ENCODE measurements at places on chromosomes 5 and 9.

DNA sequence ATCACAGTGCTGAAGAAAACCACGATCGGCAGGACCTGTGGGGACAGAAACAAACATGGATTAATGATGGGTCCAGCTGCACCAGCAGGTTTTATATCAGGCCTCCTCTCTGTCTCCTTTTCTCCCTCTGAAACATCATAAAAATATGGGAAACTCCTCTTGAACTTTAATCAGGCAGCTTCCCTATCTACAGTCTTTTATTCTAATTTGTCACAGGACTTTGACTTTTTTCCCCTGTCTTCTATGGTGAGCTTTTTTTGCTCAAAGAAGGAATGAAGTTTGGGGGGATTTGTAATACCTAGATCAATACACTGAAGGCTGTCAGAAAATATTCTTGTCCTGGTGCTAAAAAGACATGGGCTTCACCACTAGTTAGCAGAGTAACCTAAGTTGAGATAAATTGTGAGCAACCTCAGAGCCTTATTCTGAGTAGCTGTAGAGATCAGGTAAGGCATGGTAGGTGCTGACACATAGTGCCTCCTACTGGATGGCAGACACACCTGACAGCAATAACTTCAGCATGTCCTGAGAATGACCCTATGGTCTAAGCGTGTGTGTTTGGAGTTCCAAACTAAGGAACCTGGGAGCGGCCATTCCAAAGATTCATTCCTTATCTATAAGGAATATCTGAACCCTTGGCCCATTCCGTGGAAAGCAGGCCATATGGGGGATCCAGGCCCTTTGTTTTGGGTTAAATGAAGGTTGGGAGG is 46.2 kb downstream of the SLC28A3 start:
- DNase-seq: no peak

DNA sequence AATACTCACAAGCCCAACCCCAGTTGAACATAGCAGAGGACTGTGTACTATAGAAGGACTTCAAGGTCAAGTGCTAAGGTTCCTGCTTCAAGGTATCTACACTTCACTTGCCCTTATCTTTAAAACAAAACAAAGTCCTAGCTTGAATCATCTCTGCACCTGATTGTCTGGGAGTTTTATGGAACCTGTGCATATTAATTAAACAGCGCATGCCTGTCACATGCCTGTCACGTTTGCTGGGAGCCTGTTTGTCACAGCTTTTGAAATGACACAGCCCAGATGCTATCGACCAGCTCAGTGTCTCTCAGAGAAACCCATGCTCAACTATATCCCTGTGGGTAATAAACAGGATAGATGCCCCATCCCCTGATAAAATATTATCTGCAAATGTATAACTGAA is 476.0 kb downstream of the ZSWIM6 start:
- DNase-seq: no peak

GRCh38 chr9:82895822-82896110 is 167.2 kb downstream of the RASEF start:
- DNase-seq: no peak

GRCh38 chr5:113235884-113236283 is 198.9 kb downstream of the TSSK1B start:
- no peak for DNase-seq

DNA sequence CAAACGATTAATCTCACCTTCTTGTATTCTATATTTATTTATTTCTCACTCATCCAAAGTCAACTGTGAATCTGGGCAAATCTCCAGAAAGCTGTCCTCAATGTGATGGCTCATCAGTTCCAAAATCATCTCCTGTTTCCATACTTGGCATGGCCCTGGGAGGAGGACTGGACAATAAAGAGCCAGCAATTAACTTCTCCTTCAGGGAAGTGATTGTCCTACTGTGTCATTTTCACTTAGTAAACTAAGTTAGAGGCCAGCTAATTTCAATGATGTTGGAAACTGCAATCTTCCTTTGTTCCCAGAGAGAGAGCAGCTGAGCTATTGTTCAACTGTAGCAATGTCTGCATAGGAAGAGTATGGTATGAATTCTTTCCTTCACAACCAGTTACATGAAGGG is 17.5 kb downstream of the CDH12 start:
- DNase-seq: no peak

DNA sequence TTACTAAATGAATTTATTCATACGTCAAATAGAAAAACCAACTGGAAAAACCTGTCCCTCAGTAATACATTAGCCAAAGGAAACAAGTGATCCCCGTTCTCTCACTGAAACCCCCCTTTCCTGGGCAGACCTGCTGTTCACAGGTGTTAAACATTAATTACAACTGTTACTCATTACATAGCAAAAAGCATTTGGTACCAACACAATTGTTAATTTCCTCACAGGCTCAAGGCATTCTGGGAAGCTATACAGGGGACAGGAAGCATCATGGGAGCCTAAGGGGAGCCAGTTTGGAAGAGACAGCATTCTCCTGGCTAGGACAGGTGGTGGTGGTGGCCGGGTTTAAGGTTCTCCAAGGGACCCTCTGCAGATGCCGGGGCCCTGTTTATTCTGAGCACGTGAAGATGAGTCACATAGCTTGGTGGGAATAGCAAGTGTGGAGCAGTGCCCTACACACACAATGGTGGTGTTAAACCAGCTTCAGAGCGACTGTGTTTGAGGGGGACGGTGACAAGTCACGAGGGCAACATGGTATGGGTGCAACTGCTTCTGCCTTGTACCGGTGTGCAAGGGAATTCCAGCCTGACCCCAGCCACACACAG is 62.6 kb upstream of the SLC25A51 start:
- peak; percentile 55 for DNase-seq

DNA sequence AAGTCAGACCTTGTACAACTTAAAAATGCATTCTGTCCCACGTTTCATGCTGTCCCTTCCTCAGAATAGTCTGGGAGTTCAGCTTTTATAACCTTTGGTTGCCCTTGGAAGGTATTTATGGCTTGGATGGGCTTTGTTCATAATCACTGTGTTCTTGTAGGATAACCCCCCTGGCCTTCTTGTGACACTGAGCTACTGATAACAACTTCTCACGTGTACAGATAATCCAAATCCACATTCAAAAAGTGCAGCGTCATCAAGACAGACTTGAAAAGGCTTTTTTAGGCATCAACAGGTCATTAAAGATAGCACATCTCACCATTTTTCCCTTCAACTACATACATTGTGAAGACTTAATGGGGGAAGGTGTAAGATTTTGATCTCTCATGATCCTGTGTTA is 42.0 kb downstream of the SLC1A3 start:
- DNase-seq: no peak

DNA sequence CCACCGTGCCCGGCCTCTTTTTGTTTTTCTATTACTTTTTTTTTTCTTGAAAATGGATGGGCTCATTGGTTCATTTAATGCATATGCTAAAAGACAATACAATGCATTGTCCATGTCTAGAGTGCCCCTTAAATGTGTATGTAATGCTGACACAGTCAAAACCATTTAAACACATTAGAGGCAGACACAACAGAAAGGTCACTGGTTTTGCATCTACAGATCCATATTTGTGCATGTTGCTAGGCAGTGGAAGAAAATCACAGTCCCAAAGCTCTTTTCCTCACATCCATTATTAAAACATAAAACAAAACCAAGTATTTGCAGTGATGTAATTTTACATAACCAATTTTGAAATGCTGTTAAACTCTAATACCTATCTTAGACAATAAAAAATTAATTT is 389.0 kb downstream of the TAF11L14 start:
- DNase-seq: no peak

All from IMR-90 (cell line).